ENCODE measurements at places on chromosomes 3 and 15.

- DNase-seq = no peak
Measured at GRCh38 chr3:13543253-13543652, 5.7 kb upstream of the FBLN2 start.

DNA sequence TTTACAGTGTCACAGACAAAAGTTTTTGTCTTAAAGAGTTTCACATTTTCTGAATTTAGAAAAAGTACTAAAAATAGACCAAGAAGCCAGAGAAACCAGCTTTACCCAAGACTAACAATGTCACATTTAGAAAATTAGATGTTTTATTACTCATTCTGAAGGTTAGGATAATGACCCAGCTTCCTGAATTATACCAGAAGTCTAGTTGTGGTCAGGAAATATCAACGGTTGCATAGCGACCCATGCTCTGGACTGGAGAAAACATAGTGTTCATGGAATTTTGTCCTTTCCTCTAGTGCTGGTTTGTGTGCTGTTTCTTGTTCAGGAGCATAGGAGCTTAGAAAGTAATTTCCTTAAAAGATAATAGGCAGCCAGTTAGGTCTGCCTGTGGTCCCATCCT is 59.0 kb downstream of the DPPA2 start:
- DNase-seq = no peak

DNA sequence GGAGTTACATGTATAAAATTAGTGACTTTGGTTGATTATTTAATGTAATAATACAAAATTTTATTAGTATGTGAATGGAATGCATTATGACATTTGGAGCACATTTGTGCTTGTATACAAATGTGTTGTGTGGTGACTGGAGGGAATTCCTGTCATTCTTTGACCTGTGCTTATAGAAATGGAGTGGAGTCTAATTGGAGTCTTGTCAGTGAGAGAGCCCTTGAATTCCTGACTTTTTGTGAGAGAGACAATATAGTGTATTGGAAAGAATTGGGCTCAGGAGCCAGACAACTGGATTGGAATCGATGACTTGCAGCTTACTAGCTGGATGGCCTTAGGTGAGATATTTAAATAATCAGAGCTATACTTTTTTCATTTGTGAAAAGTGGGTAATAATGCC is 9.4 kb downstream of the TCF12 start:
- no peak for DNase-seq

DNA sequence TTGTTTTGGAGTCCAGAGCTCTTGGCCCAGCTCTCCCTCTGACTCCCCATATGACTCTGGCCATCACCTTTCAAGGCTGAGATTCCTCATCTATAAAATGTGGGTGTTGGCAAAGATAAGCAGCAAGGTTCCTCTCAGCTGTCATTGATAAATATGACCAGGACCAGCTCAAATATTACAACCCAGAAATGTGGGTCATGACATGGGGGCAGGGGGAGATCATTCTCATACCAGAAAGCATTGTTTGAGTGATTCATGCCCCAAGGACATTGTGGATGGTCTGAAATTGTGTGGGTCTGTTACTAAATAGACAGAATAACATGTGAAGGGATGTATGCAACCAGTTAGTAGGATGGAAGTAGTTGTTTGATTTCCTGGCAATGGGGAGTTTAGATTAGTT is 13.9 kb downstream of the UPK1B start:
- DNase-seq = no peak

- DNase-seq = no peak
Measured at GRCh38 chr15:56001471-56002078, 8.2 kb upstream of the NEDD4 start.

- no peak for DNase-seq
Measured at GRCh38 chr15:66999046-66999968, 66.1 kb upstream of the SMAD3 start.

All from H1 (cell line).